ENCODE measurements at places on chromosomes 13 and 19.

DNA sequence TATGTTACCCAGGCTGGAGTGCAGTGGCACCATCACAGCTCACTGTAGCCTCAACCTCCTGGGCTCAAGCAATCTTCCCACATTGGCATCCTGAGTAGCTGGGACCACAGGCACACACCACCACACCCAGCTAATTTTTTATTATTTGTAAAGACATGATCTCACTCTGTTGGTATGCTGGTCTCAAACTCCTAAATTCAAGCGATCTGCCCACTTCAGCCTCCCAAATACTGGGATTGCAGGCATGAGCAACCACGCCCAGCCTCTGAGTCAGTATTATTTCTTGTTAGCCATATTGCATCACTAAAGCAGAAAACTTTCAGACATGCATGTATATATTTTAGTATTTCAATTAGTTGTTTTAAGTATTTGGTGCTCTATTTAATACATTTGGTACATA, 376.4 kb downstream of the GPC6 start:
- no peak for DNase-seq

DNA sequence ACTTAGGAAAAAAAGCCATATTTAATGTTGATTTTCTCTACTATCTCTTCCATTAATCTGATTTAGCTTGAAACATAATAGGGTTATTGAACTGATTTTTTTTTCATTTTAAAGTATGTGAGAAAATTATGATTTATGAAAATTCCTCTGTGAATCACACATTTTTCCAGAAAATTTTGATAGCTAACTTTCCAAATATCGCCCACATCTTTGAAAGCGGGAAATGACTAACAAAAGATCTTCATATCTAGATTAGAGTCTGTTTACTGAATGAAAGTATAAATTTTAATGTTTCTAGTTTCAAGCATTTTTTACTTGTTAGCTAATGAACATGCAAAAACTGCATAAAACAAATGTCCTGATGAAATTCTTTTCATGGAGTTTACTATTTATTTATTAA, 97.4 kb downstream of the POSTN start:
- DNase-seq = no peak

DNA sequence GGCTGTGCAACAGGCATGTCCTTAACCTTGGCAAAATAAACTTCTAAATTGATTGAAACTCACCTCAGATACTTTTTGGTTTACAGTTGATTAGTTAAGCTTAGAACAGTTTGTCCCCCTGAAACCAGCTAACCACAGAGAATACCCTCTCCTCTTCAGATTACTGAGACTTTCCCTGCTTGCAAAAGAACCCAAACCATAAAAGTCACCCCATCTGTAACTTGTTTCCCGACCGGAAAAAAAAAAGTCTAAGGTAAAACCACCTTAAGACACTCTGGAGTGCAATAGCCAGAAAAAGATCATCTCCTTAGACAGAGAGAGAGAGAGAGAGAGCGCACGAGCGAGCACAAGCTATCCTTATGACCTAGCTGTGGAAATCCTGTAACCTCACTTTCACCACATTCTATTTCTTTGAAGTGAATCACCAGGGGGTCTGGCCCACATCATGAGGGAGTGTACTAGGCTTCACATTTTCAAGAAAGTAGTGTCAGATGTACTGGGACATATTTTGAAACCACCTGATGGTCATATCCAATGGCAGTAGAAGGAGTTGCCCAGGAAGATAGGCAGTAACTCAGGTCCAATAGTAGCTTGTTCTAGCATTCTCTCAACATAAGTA, 11.1 kb upstream of the GTF2F2 start:
- no peak for DNase-seq

DNA sequence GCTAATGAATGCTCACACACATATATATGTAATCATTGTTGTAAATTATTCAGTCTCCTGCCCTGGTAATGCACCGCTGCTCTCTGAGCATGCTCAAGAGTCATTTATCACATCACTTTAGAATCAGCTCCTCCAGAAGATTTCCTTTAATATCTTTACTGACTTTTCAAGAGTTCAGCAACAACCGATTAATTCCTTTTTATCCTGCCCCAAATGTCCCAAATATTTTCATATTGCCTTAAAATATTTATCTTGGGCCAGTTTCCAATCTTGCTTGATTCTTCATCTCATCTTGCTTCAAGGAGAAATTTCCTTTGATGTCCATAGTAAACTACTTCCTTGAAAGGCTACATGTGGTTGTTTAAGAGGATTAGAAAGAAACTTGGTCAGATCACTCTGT, 132.5 kb downstream of the NHLRC3 start:
- DNase-seq = no peak

- DNase-seq = no peak
Observed at GRCh38 chr13:42076309-42076713, 27.9 kb downstream of the DGKH start.

DNA sequence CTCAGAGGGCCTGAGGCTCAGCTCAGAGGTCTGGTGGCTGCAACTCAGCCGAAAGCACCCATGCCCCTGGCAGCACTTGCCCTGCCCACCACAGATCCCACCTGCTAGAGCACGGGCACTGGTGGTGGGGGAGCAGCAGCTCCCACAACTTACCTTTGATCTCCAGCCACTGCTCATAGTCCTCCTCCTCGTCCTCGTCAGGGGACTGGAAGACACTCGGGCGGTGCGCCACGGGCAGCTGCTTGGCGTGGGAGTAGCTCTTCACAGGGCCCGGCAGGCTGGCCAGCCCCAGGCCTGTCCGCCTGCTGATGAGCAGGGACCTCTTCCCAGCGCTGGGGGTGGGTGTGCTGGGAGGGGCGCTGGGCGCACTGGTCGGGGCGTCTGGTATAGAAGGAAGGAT, 14.6 kb downstream of the SUGP1 start:
- no peak for DNase-seq

DNA sequence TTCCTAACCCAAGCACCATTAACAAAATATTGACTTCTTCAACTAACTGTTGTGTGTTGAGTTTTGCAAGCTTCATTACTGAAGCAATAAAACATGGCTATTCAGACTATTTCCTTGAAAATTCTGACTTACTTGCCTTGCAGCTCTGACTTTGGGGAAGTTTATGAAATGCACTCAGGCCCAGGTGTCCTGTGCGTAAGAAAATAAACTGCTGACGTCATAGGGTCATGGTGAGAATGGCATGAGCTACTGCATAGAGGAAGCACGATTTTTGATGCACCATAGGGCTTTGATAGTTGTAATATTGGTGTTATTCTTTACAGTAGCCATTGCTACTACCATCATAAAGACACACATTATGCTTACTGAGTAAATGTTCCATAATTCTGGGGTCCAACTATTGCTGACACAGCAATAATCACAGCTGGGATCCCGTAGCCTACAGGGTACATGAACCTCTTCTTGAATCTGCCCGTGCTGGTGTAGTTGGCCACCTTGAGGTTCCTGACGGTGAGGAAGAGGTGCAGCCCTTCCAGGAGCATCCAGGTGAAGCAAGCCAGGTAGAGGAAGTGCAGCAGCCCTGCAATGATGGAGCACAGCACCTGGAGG, 57.9 kb downstream of the MBD3L2B start:
- no peak for DNase-seq

DNA sequence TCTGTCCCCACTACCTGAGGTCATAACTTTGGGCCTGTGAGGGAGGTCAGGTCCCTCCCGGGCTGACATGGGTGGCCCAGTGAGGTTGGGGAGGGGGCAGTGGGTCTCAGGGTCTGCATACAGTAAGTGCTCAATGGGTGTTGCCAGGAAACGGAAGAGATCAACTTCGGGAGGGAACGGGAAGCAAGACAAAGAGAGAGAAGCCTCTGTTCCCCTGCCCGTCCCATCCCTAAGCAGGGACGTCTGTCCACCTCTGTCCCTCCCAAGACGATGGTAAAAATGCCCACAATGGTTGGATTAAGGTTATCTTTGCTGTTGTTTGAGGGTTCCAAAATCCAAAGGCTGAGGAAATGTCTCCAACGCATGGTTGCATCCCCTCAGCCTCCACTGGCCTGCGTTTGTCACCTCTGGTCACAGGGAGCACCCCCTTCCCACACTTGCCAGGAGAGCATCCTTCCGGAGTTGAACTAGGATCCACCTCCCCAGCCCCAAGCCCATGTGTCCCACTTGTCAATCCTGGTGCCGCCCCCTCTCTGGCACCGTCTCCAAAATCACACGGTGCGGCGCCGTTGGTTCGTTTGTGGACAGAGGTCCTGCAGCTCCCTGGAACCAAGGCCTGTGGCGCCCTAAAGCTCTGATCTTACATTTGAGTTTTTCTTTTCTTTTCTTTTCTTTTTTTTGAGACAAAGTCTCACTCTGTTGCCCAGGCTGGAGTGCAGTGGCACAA, 774 bp upstream of the HOMER3 start:
- DNase-seq = no peak

- no peak for DNase-seq
Observed at GRCh38 chr19:55251341-55252081, 7.3 kb downstream of the PPP6R1 start.

DNA sequence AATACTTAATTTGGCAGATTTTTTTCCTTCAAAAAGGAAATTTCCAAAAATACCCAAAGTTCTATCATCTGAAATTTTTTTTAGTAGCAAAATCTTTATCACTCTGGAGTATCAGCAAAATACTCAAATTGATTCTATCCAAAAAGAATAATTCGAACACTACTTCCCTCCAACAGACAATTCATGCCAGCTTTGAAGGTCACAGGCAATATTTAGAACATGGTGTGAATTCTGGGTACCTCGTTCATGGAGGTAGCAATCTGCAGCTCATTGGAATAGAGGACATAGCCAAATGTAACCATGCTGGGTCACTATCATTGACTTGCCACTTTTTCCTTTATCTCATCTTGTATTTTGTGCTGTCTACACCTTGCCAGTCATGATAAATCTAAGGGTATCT, 119.8 kb downstream of the STARD13 start:
- no peak for DNase-seq

DNA sequence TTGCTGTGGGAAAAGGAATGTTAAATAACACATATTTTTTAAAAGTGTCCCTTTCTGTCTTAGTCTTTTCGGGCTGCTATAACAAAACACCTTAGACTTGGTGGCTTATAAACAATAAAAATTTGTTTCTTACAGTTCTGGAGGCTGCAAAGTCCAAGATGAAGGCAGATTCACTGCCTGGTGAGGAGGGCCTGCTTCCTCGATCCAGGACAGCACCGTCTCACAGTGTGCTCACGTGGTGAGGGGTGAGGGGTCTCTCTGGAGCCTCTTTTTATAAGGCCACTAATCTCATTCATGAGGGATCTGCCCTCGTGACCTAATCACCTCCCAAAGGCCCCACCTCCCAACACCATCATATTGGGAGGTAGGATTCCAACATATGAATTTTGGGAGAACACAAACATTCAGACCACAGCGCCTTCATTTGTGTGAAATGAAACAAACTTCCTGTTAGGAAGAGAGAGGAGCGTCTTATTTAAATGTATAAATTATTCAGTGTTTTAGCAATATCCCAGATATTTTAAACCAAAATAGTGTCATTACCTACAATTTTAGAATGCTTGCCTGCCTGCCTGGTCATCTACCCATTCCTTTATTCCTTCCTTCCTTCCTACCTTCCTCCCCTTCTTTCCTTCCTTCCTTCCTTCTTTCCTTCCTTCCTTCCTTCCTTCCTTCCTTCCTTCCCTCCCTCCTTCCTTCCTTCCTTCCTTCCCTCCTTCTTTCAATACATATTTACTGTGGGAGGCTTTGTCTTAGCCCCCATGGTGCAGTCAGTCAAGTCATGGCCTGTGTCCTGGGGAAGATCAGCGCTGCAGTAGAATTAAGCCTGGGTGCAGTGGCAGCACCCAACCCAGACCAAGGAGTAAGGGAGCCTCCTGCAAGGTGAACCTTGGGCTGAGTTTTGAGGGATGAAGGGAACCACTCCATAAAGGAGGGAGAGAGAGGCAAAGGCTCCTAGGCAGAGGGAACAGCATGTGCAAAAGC, 84.2 kb downstream of the TEX26 start:
- no peak for DNase-seq

- no peak for DNase-seq
Observed at GRCh38 chr13:93769607-93770006, 543.0 kb downstream of the GPC6 start.

GRCh38 chr13:76724421-76724820, 161.8 kb downstream of the KCTD12 start:
- no peak for DNase-seq

GRCh38 chr13:25821776-25822175, 230.0 kb downstream of the SHISA2 start:
- no peak for DNase-seq

- DNase-seq = no peak
Observed at GRCh38 chr19:11534538-11534937, 4.1 kb upstream of the CNN1 start.

DNA sequence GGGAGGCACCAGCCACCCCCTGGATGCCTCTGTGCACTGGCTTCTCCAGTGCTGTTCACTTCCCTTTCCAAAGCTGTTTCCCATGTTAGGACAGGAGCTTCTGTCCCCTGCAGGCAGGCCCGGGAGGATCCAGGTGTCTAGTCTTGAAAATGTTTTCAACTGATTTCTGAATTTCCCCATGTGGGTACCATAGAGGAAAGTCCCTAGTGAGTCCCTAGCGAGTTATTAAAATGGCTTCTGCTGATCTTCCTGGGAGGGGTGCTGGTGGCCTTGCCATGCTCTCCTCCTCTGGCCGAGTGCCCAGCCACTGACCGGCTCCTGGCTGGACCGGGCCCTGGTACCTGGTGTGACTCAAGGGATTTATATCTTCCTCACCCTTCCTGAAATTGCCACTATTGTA, 5.2 kb upstream of the ANKRD10 start:
- no peak for DNase-seq

DNA sequence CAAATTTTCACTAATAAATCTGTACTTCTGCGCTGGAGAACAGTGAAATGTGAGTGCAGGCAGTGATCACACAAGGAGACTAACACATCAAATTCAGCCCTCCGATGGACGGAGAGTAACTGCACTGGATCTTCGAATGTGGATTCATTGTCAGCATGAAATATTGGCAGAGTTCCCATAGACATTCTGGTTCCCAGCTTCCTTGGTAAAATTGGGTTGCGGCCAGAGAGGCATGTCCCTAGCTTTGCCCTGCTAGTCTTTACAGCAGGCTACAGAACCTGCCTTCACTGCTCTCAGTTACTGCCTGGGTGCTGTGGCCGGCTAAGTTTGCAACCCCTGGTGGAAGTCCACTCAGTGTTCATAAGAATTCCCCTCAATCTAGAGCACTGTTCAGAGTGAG, 32.3 kb upstream of the UQCRFS1 start:
- peak; percentile 87 for DNase-seq

GRCh38 chr13:73960474-73960873, 173.7 kb downstream of the KLF12 start:
- DNase-seq = no peak

- peak; percentile 96 for DNase-seq
Observed at GRCh38 chr19:31340042-31341025, 8.9 kb downstream of the TSHZ3 start.

GRCh38 chr19:41144403-41144802, 30.2 kb downstream of the CYP2F1 start:
- DNase-seq = peak; percentile 40

Measured in NCI-H1105 treated with DMSO at 0.1 percent for 48 hours (cell line).